ENCODE measurements at places on chromosomes 4 and X.

GRCh38 chr4:153798901-153799693, 10.2 kb upstream of the SFRP2 start:
- DNase-seq: no peak

DNA sequence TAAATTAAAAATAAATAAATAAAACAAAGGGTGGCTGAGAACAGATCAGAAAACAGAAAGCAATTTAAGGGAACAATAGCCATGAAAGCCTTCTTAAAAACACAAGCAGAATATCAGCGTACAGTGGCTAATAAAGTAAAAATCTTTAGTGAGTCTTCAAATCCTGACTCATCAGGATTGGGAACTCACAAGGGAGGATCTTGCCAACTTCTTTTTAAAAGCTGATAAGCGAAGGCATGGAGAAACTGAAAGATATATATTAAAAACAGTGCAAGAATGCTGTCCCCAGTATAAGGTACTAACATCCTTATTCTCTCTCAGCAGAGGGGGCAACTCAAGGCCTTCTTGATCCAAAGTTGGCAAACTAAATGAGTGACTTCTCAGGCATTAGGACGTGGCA, 180.1 kb downstream of the DHX15 start:
- DNase-seq: peak; percentile 49

DNA sequence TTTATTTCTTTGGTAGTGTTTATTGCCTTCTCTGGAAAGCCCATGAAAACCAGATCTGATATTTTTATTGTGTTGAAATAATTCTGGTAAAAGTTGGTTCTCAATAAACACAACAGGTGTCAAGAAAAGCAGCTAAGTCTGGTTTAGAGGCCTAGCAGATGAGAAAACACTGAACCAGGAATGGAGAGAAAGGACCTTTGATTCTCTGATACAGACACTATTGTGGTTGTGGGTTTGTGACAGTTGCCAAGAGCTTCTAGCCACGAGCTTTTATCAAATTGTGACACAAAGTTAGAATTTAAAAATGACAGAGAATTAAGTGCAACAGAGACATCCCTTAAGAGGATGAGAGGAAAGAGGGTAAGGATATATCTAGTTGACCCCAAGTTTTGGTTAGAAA, 42.6 kb downstream of the DDIT4L start:
- DNase-seq: no peak

GRCh38 chrX:18075603-18076002, 145.1 kb downstream of the BEND2 start:
- DNase-seq: no peak

DNA sequence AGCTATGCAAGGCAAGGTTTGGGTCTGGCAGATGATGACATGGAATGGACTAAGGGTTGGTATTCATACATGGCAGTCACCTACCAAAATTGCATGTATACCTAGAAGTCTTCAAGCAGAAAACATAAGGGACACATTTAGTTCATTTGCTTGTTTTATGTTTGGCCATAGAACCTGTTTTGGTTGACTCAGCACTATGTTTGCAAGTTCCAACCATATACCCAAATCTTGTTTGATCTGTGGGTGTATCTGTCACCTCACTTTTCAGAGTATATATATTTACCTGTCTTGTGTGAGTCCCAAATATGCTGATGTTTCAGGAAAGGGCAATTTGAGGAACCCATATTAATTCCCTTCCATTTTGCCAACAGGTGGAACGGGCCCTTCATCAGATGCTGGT, 39.3 kb downstream of the ATG4A start:
- no peak for DNase-seq

GRCh38 chr4:108762559-108763225, at the start of gene ETNPPL:
TSS of gene ETNPPL (minus strand) at chr4:108763053. CDS start at chr4:108762898, 155 bp downstream.
- no peak for DNase-seq

DNA sequence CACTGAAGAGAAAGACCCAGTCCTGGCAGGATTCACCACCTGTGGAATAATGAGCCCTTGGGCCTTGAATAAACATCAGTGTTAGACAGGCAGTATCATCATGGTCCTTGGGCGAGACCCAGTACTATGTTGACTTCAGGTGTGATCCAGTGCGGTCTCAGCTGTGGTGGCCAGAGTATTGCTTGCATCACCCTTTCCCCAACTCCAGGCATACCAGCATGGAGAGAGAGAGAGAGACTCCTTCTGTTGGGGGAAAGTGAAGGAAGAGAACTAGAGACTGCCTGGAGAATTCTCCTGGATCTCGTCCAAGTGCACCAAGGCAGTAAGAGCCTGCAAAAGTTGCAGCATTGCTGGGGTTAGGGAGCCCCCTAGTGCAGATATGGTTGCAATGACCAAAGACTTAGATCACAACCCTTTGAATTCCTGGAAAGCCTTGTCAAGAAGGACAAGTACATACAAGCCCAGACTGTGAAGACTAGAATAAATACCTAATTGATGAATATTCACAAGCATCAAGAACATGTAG, 61.1 kb upstream of the VAMP7 start:
- DNase-seq: peak; percentile 89

DNA sequence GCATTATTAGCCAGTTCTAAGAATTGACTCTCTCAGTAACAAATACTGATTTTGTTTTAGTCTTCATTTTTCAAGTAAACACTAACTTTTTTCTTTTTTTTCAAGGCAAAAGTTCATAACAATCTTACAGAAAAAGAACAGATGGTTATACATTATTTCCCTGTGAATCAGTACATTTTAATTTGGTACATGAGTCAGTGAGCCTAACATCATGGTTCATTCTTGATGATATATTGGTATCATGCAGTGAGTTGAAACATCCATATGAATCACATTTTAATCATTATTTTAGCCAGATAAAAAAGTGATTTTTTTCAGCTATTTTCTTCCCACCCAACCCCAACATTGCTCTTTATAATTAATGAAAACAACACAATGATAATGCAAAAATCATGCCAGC, 184.3 kb upstream of the TACR3 start:
- DNase-seq: peak; percentile 23

GRCh38 chr4:114734594-114734993, 136.0 kb downstream of the UGT8 start:
- no peak for DNase-seq

GRCh38 chr4:172691552-172691951, 477.1 kb upstream of the GALNT7 start:
- no peak for DNase-seq

DNA sequence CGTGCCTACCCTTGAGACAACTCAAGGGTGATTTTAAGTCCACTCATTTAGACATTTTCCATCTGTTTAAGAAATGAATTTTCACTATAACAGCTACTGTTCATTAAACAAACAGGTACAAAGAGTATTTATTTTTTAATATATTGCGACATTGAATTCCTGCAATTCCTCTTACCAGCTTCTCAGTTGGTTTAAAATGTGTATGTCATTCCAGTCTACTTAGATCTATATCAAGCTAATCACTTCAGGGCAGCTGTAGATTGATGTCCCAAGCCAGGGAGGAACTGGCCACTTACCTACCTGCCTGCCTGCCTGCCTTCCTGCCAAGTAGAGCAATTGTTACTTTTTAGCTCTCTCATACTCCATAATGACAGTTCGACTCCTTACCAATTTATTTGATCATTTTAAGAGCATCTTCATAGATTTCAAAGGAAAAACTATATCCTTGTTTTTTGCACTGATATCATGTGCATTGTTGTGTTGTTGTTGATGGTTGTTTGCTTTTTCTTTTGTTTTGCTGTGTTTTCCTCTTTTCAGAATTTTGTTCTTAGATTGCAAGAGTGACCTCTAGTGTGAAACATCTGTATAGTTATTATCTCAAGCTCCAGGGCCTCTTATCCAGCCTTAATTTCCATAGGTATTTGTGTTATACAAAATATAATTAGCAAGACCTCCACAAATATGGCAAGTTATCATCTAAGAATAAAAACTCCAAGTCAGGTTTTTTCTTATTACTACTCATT, 120.9 kb upstream of the NRK start:
- peak; percentile 6 for DNase-seq

DNA sequence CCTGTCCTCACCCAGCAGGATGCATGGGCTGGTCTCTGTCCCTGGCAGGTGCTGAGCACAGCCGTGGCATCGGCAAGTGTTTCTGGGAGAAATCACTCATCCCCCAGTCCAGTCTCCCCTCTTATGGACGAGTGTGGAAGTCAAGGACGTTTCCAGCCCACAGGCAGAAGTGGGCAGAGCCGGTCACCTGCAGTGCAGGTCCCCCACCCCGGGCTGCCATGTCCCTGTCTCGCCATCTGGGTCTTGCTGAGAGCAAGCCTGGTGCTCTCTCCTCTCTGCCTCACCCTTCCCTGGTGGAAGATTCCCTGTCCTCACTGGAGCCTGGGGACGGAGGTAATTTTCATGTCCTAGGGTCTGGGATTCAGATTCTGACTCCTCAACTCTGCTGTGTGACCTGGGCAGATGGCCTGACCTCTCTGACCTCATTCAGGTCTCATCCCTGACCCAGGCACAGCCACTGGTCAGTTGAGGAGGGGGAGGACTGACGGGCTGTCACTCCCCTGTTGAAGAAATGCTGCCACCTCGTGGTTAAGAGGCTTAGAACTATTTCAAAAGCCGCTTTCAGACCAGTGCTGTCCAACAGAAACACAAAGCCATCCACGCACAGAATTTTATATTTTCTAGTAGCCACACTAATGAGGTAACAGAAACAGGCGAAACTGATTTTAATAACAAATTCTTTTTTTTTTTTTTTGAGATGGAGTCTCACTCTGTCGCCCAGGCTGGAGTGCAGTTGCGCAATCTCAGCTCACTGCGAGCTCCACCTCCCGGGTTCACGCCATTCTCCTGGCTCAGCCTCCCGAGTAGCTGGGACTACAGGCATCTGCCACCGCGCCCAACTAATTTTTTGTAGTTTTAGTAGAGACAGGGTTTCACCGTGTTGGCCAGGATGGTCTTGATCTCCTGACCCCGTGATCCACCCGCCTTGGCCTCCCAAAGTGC, 1.8 kb downstream of the CPZ start:
- peak; percentile 82 for DNase-seq

GRCh38 chr4:52588097-52588496, 71.0 kb downstream of the USP46 start:
- DNase-seq: peak; percentile 11

- peak; percentile 66 for DNase-seq
Measured at GRCh38 chrX:16022580-16023200, 100.7 kb upstream of the GRPR start.

DNA sequence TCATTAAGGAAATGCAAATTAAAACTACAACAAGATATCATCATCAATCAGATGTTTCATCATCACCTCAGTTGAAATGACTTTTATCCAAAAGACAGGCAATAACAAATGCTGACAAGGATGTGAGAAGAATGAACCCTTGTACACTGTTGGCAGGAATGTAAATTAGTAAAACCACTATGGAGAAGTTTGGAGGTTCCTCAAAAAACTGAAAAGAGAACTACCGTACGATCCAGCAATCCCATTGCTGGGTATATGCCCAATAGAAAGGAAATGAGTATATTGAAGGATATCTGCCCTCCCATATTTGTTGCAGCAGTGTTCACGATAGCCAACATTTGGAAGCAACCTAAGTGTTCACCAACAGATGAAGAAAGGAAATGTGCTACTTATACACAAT, 50.6 kb upstream of the STARD8 start:
- DNase-seq: no peak

GRCh38 chr4:102735582-102735981, 25.2 kb downstream of the MANBA start:
- no peak for DNase-seq

DNA sequence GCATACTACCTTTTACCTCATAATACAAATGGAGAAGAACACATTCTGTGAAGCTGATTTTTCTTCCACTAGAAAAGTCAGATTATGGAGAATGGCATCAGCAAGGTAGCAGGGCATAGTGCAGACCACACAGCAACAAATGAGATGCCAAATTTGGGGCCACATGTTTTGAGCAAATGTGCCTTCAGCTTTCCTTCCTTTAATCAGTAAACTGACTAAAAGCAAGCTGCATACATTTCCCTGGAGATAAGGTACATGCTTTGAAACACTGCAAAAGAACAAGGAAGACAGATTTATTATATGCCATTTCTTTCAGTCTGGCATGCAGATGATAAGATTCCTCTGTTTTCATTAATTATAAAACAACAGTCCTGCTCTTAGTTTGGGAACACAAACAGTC, 67.1 kb upstream of the GUCY1A1 start:
- DNase-seq: no peak

GRCh38 chr4:8188743-8189550, 10.1 kb upstream of the SH3TC1 start:
- no peak for DNase-seq

DNA sequence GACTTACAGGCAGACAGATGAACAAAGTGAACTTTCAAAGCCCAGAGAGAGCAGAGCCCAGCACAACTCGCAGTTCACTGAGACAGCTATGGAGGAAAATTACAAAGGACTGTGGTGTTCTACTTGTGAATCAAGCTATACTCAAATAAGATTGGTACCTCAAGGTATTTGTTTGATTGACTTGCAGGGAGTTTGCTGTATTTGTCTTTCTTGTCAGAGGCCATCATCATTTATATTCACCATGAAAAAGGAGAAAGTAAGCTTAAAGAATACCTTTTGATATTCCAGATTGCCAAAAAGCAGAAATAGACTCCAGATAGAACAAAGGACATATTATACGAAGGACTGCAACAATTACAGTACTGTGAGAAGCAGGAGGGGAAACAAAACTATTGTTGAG, 1047.9 kb downstream of the RPA4 start:
- no peak for DNase-seq

GRCh38 chr4:22932326-22932725, 239.6 kb downstream of the GBA3 start:
- no peak for DNase-seq

- no peak for DNase-seq
Measured at GRCh38 chr4:16192057-16192456, 34.2 kb downstream of the TAPT1 start.

- DNase-seq: no peak
Measured at GRCh38 chr4:141571793-141572192, 64.6 kb upstream of the IL15 start.

GRCh38 chrX:15530318-15530717, 29.7 kb downstream of the BMX start:
- DNase-seq: no peak

- no peak for DNase-seq
Measured at GRCh38 chr4:37524267-37524666, 161.9 kb downstream of the RELL1 start.

DNA sequence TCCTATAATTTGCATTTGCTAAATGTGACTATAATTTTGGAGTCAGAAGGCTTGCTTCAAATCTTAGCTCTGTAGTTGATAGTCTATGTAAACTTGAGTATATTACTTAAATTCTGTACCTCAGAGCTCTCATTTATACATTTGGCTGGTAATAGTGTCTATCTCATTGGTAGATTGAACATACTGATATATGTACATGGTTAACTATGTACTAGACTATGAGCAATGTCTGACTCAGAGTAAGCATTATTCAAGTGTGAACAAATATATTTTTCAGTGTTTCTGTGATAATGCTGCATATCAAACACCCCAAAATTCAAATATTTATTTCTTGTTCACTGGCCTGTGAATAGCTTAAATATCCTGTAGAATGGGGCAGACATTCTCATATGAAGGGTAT, 1568.9 kb upstream of the PABPC4L start:
- no peak for DNase-seq

DNA sequence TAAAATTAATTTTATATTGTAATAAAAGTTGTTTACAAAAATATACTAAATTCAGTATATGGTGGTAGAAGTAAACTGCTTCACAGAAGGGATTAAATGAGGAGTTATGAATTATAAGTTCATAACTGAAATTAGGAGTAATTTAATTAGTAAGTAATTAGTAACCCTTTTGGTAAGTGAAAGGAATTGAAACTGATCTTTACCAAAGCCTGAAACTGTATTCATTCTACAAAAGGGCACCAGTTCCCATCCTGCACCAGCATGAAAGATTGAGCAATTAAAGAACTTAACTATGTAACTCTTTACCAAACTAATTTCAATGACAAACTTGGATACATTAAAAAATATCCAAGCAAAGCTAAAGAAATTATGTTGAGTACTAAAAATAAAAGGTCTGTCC, 8.2 kb downstream of the MED14 start:
- DNase-seq: no peak

Measured in fibroblast of the aortic adventitia (primary cell).